CD4-positive, CD25-positive, alpha-beta regulatory T cell (primary cell): ENCODE measurements at places on chromosomes 2 and 18. TPM values are rescaled to one million over a fixed set of nuclear protein-coding genes. Genes with fewer than 3 reads are reported as not detected.

GRCh38 chr2:128637481-128638155, 318.9 kb upstream of the HS6ST1 start:
- H3K4me1 ChIP-seq, result no peaks in the 10 kb centered on the region
- H3K36me3 ChIP-seq, result no peaks in the 10 kb centered on the region
- H3K4me3 ChIP-seq, result no peak overlapping the region
- no peaks in the 10 kb centered on the region for H3K27me3 ChIP-seq
- no peak overlapping the region for H3K27ac ChIP-seq

GRCh38 chr2:230441227-230441897, 25.4 kb downstream of the SP100 start:
- H3K4me3 ChIP-seq, result peak overlapping the region; percentile 89
- peak; percentile 16 for DNase-seq

GRCh38 chr2:168816369-168816768, 13.9 kb downstream of the NOSTRIN start:
- H3K36me3 ChIP-seq, result no peaks in the 10 kb centered on the region
- peaks cover 4% of the 10 kb centered on the region for H3K27me3 ChIP-seq
- H3K4me1 ChIP-seq, result no peaks in the 10 kb centered on the region
- DNase-seq, result no peak
- no peak overlapping the region for H3K27ac ChIP-seq
- no peak overlapping the region for H3K4me3 ChIP-seq

- no peak overlapping the region for H3K4me3 ChIP-seq
- no peak for DNase-seq
- H3K27me3 ChIP-seq, result peaks cover 18% of the 10 kb centered on the region
These were observed 123.1 kb downstream of the KYNU start for GRCh38 chr2:143000599-143000998.

DNA sequence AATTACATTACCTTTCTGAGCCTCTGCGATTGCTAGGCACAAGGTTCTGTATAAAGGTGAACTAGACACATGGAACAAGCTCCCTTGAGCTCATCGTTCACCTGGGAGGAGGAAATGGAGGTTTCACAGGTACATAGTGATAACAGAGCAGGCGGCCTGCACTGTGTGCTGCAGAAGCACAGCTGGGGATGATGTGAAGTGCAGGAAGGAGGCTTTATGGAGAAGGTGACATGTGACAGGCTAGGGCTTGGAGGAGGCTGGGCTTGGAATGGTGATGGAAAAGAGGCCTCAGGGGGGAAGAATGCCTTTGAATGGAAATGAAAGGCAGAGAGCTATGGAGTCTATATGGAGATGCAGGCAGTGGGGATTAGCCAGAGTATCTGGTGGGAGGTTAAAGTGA, 22.9 kb downstream of the MARCHF4 start:
- H3K27me3 ChIP-seq, result no peaks in the 10 kb centered on the region
- H3K27ac ChIP-seq, result no peak overlapping the region
- H3K36me3 ChIP-seq, result no peaks in the 10 kb centered on the region
- no peak overlapping the region for H3K4me3 ChIP-seq
- H3K4me1 ChIP-seq, result peaks cover 62% of the 10 kb centered on the region

The CCDC150 gene
- total RNA-seq, result 0.74 TPM

The C2orf81 gene
- total RNA-seq, result 1.1 TPM
